Cortex of kidney (tissue), 1 donor: ENCODE measurements at places on chromosomes 7 and 10.

DNA sequence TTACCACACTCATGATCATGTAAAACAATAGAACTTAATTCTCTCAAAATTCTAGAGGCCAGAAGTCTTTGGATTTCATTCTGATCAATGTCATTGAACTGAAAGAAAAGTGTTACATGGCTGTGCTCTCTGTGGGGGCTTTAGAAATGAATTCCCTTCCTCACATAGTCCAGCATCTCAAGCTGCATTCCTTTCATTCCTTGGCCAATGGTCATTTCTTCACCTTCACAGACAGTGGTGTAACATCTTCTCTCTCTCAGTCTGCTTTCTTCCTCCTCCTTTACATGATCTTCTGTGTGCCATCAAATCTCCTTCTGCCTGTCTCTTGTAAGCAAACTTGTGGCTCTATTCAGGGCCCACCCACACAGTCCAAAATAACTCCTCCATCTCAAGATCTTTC lies 735.3 kb downstream of the SUGCT start:
- DNase-seq: no peak

- no peak for DNase-seq
Observed at GRCh38 chr10:112951359-112952281, 1.6 kb downstream of the TCF7L2 start.

- DNase-seq: no peak
Observed at GRCh38 chr7:143387156-143387975, 6.2 kb downstream of the ZYX start.

- no peak for DNase-seq
Observed at GRCh38 chr7:81414411-81414810, 355.4 kb downstream of the HGF start.

- DNase-seq: no peak
Observed at GRCh38 chr7:127786184-127786583, 134.2 kb downstream of the SND1 start.

DNA sequence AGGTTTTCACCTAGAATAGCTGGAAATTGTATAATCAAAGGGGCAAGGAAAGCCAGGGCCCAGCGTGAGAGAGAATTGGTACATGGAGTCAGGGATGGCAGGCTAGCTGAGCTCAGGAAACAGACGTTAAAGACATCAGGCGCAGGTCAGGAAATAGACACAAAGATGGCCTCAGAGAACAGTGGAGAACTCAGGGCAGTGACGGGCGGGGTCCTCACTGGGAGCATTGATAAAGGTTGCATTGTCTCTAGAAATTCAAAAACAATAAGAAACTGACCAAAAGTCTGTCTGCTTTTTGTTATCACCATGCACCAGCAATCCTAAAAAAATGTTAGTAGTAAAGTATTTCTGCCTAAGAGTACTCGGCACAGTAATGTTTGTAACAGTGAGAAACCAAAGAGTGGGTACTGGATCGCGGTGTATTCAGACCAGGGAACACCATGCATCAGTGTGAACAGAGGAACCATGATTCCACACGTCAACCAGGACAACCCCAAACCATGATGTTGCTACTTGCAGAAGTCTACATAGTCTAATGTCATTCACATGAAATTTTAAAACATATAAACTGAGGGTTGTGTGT lies 81.9 kb upstream of the AUTS2 start:
- DNase-seq: no peak

- DNase-seq: no peak
Observed at GRCh38 chr7:135164357-135165061, 6.0 kb downstream of the CYREN start.

DNA sequence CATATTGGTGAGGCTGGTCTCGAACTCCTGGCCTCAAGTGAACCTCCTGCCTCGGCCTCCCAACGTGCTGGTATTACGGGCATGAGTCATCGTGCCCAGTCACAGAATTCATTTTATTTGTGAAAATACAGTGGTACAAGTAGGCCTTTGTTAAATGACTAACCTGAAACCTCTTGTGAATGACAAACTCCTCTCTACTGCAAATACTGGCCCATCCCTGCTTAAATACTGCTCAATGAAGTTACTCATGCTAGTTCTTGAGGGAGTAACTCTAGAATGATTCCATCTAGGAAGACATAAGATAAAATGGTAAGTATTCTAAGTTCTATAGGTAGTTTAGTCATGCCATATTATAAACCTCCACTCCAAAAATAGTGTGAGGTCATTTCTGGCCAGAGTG lies 80.7 kb downstream of the UBE2H start:
- DNase-seq: no peak

DNA sequence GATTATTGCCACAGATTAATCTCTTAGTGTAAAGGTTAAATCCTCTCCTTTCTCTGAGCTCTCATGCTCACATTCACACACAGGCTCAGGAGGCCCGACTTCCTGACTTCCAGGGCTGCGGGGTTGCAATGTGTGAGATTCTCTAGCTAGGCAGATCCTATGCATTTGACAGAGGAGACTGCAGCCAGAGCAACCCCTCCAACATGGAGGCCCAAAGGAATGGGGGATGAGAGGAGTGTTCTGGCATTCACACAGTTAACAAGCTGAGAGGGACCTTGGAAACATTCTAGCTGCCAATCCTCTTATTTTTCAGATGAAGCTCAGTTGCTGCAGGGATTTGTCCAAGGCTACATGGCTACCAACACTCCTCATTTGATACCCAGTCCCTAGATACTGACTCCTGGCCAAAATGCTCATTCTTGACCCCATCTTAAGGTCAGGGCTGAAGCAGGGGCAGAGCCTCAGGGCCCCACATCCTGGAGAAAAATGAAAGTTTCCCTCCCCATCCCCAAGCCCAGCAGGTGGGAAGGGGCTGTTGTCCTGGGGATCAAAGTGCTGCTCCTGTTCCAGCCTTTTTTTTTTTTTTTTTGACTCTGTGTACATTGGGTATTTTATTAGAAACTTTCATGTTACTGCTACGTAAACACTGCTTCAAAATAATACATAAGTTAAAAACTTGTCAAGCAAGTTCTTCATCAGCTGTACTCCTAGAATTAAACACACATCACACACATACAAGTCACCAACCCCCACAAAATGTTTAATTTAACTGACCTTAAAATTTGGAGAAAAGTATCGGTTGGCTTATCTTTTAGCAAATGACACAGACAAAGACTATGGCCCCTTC lies 325.6 kb downstream of the PLXNA4 start:
- no peak for DNase-seq

DNA sequence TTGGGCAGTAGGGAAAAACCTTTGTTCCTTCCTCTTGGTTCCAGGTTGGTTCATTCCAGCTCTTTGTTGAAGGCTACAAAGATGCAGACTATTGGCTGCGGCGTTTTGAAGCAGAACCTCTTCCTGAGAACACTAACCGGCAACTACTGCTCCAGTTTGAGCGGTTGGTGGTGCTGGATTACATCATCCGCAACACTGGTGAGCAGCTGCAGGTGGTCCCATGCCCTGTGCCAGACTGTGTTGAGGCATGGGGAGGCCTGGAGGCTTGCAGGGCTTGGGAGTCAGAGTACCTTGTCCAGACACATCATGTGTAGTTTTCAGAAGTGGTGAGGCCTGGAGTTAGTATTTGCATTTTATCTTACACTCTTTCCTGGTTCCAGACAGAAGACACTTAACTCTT lies 16.3 kb downstream of the PI4K2A start:
- DNase-seq: no peak

- DNase-seq: no peak
Observed at GRCh38 chr10:104429846-104430245, 76.2 kb downstream of the CFAP58 start.
